ENCODE measurements at places on chromosomes 2 and 18.

DNA sequence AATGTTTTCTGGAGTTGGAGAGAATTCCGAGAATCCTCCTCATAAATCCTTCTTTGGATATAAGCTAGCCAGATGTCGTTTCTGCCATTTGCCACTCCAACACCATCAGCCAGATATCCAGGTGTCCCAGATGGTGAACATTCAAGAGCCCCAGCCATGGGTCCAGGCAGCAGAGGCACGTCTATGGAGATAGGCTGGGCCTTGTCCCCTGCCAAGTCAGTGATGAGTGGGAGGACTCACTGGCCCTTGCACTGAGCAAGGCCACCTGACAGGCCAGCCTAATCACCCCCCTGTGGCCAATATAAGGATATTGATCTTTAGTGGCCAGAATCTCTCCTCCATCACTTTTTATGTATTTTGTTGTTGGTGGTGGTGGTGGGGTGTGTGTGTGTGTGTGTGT is 28.0 kb downstream of the ARID5A start:
- no peak for DNase-seq

GRCh38 chr2:35462226-35462998 is 893.2 kb upstream of the CRIM1 start:
- DNase-seq, result no peak

GRCh38 chr18:41849632-41850031 is 105.4 kb upstream of the PIK3C3 start:
- no peak for DNase-seq

GRCh38 chr2:150919901-150920300 is 341.8 kb downstream of the RBM43 start:
- DNase-seq, result no peak

GRCh38 chr18:25727281-25727985 is 363.0 kb downstream of the SS18 start:
- DNase-seq, result no peak

DNA sequence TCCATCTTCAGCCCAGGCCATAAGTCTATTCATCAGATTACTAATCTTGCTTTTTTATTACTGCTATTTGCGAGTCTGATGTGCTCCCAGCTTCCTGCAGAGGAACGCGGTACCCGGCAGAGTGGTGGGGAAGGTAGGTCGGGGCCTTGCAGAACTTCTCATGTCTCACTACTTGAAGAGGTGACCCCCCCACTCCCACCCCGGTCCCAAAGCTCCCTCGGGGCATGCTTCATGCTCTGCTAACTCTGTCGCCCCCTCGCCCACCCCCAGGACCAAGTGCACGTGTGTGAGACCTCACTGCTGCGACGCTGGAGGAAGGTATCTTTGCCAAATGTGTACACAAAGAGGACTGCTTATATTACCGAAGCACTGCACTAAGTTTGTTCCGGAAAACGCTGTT is 129.4 kb upstream of the RAB12 start:
- no peak for DNase-seq

GRCh38 chr2:191410646-191411436 is 165.6 kb downstream of the MYO1B start:
- DNase-seq, result no peak

DNA sequence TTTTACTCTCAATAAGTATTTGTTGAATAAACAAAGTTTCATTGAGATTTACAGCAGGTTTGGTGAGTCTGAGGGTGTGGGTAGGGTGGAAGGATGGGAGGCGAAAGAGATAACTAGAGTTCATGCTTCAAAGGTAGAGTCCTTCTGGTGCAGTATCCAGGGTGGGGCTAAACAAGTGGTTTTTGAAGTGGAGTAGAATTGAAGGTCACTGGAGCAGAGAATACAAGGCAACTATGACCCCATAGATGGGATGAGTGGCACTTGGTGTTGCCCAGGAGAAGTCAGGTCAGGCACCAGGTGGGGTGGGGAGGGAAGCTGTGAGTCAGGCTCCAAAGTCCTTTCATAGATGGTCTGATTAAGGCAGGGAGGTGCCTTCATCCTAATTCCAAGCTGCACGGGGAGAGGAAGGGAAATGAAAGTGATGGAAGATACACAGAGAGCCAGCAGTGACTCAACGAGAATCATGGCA is 6.6 kb upstream of the CAB39 start:
- no peak for DNase-seq

- DNase-seq, result no peak
Measured at GRCh38 chr18:63316612-63317555, 2.7 kb downstream of the BCL2 start.

DNA sequence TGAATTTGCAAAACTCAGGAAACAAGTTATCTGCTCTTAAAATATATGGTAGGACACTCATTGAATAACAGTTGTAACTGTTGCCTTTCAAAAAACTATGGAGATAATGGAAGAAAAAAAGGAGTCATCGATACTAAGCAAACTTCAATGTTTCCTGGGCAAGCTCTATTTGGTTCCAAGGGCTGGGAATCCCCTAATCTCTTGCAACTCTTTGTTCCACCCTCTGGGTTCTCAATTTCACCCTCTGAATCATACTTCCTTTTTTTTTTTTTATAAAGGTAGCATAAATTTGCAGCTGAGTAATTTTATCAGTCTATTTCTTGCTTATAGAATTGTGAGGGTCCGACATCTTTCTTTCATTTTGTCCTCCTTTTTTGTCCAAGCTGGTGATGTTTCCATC is 36.7 kb downstream of the SLC9A4 start:
- no peak for DNase-seq

DNA sequence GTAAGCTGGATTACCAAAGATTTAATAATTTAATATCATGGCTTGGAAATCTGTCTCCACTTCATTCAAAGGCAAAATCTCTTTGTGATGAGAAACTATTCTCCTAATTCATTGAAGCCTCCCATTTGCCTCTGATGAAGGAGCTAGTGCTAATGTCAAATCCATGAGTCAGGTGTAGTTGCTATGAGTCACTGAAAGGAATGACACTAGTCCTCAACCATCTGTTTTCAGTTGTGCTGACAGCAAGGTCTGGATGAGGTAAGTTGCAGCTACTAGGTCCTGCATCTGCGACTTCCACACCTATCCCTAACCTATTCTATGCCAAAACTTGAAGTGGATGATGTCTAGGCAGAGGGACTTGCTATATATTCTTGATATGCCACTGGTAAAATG is 324.0 kb upstream of the UBE2E3 start:
- DNase-seq, result no peak

GRCh38 chr18:13223311-13224143 is 5.0 kb downstream of the LDLRAD4 start:
- DNase-seq, result no peak

GRCh38 chr18:58051765-58052460 is 7.9 kb downstream of the NEDD4L start:
- DNase-seq, result no peak

DNA sequence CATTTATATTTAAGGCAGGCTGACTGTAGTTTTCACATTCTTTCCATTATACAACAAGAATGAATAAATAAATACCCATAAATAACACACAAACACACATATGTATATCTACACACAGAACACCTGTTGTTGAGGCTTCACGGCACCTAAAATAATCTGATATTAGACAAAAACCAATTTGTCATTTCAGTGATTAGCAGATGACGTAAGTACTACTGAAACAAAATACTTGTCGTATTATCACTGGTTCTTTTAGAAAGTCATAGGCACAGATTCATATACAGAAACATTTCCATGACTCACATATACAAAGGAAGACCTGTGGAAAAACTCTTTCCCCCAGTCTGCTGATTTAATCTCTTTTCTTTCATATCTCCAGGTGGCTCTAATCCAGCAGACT is 1113.4 kb upstream of the FANCL start:
- no peak for DNase-seq

DNA sequence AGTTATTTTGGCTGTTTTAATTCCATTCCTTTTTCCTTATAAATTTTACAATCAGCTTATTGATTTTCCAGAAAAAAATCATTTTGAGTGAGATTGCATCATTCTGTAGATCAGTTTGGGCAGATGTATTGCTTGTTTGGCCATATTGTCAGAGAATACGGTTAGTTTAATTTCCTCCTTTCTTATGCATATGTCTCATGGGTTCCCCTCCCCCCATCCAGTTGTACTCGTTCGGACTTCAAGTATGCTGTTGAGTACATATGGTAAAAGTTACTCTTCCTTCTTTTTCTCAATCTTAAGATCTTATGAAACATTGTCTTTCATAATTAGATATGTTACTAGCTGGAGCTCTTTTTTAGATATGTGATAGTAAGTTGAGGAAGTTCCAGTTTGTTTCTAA is 131.2 kb upstream of the TTC27 start:
- no peak for DNase-seq

DNA sequence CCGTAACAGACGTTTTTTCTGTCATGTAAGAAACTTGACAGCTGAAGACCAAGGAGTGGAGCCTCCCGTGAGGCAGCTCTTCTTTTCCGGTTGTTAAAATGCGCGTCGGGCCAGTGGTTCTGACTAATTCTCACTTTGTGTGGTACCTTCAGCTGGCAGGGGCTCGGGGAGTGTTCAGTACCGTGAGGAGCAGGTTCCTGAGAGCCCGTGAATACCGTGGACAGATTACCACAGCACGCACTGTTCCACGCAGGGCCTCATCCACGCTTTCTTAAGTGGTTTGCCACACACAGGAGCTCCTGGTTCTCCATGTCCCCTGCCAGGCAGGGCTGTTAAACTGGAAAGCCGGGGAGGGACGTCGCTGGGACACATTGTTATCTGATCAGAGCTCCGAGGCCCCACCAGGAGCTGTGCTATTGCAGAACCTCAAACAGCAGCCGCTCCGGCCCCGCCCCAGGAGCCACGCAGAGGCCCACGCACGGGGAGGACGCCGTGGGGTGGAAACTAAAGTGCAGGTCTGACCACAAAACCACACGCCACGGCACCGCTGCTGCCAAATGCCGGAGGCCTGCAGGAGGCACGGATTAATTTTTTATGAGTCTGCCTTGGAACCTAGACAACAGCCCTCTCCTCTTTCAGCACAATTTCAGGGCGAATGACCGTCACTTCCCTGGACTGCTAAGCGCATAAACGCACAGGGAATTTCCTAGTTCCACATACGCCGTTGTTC is 43.3 kb downstream of the NFATC1 start:
- no peak for DNase-seq

DNA sequence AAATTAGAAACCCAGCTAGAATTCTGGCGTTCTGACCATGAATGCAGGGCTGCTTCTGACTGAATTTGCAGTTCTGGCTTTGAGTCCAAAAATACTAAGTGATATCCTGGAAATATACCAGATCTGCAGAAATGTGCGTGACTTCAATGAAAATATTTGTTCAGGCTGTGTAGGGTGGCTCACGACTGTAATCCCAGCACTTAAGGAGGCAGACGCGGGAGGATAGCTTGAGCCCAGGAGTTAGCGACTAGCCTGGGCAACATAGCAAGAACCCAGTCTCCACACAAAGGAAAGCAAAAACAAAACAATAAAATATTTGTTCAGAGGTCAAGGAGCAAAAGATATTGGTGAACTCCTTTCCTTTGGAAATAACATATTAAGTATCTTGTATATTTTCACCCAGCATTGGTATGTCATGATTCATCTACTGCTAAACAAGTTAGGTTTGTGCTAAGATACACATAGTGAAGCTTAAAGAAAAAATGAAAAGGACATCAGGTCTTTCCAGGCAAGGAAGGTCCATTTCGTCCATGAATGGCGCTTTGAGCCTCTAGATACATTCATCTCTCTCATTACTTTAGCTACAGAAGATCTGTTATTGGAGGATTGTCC is 239.2 kb downstream of the CMPK2 start:
- no peak for DNase-seq
